Naive thymus-derived CD4-positive, alpha-beta T cell (primary cell): ENCODE measurements at places on chromosomes 7 and 10.

- no peak for DNase-seq
Measured at GRCh38 chr10:118843647-118844265, 89.0 kb upstream of the CACUL1 start.

DNA sequence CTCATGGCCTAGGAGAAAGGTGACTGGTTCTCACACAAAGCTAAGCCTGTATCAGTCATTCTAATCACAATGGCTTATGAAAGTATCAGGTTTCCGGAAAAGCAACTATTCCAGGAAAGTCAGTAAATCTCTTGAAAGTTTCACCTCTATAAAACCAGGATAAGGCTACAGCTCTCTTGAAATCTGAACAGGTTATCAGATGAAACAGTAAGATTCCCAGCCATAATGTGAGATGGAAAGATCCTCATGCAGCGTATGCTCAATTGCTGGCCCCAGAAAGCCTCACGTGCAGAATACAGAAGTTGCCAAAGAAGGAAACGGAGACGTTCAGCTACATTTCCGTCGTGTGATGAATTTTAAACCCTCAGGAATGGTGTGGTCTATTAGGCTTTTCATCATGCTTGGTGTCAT lies 90.0 kb downstream of the PFKFB3 start:
- no peak for DNase-seq

GRCh38 chr10:88045656-88046415 lies 182.4 kb downstream of the PTEN start:
- DNase-seq: no peak

DNA sequence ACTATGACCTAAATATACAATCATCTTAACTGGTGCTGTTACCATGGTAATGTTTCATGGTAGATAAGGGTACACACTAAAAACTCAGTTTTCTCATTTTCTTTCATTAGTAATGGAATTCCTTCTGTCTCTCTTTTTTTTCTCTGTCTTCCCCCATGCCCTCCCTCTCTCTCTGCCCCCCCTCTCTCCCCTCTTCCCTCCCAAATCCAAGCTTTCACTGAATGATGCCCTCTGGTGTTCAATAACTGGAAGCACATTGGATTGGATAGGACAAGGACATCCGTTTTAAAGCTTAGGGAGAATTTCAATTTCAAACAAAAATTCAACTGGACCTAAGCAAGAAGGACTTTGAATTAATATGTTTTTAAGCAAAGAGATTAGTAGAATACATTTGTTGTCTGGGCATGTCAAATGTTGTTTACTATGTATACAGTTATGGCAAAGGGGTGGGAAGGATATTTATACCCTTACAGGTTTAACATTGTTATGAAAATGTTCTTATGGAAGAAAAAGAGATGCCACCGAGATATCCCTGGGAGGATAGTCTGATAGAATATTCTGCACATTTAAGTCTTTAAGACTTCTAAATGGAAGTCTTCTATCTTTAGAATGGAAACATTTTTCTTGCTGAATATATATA lies 6.1 kb downstream of the CHRM2 start:
- no peak for DNase-seq

GRCh38 chr10:130341356-130341755 lies 205.2 kb downstream of the GLRX3 start:
- DNase-seq: no peak

DNA sequence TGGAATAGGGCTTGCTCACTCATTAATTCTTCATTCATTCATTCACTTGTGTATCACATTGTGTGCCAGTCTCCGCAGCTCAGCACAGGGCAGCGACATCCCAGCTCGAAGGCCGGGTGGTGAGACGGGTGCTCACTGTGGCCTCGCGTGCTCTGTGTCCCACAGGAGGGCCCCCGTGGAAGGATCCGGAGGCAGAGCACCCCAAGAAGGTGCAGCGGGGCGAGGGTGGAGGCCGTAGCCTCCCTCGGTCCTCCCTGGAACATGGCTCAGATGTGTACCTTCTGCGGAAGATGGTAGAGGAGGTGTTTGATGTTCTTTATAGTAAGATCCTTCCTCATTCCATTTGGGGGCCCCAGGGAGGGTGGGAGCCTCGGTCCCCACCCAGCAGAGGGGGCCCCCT lies 61.6 kb downstream of the GTF2IRD1 start:
- DNase-seq: no peak
